ENCODE measurements at places on chromosomes 1 and 21. TPM values are rescaled to one million over a fixed set of nuclear protein-coding genes. Genes with fewer than 3 reads are reported as not detected.

Gene SLAMF7
- 1.3 TPM for total RNA-seq

Gene SLC5A9
- 0.42 TPM for total RNA-seq

DNA sequence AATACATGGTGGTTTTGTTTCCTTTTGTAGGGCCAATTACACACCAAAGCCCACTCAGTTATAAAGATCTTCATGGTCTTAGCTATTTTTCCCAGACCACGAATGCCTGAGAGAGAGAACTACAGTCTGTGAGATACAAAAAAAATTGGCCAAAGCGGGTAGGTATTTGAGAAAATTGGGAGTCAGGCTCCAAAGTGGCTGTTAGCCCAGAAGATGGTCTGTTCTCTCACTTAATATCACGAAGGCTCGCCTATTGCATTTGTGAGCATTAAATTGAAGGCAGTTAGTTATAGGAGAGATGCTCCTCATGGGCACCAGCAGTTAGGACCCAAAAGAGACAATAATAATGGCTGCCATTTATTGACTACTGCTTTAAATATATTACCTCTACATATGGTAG is 342.7 kb downstream of the PLPP3 start:
- no peak overlapping the region for H3K4me3 ChIP-seq
- H3K4me1 ChIP-seq, result no peaks in the 10 kb centered on the region
- H3K36me3 ChIP-seq, result no peaks in the 10 kb centered on the region
- no peak overlapping the region for H3K27ac ChIP-seq
- DNase-seq, result no peak

DNA sequence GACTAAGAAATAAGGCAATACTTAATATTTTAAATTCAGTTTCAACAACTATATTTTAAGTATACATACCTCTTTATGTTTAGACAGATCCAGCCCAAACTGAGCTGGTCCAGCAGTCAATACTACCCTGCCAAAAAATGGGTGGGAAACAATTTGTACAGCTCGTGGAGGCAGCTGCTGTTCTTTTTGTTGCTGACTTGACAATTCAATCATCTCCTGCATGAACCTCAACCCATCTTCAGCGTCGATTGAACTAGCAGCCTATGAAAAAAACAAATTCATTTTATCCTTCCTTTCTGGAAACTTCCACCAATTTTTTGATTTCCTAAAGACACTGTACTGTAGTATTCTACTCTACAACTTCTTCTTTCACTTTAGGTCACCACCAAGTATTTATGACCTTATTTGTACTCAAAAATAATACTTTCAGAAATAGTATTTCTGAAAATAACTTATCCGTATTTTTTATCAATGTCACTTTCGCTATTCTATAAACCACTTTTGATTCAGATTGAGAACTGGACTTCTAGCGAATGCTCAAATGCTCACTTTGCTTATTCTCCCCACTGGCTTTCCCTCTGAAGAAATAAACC is 46.5 kb downstream of the EDEM3 start:
- no peak overlapping the region for H3K27ac ChIP-seq
- no peaks in the 10 kb centered on the region for H3K4me1 ChIP-seq
- no peak overlapping the region for H3K4me3 ChIP-seq
- peaks cover 13% of the 10 kb centered on the region for H3K36me3 ChIP-seq
- DNase-seq, result no peak
- no peaks in the 10 kb centered on the region for H3K27me3 ChIP-seq
